ENCODE measurements at places on chromosomes 16 and 17.
A peak's percentile ranks its signal among the peaks of the same experiment; 100 is the strongest.

DNA sequence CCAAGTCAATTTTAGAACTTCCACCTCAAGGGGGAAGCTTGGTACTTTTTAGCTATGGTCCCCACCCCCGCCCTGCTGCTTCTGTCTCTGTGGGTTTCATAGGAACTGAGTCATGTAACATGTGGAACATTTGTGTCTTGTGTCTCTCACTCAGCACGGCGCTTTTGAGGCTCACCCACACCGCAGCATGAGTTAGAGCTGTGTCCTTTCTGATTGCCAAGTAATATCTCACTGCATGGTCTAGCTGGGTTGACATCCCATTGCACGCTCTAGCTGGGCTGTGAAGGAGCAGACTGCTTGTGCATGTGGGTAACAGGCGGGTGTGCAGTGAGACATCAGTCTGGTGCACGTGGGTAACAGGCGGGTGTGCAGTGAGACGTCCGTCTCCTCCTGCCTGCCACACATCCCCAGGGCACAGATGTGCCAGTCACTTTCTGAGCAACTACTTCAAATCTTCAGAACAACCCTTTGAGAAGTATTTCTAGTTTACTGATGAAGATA lies 26.4 kb upstream of the SLC7A5 start:
- peak; percentile 62 for DNase-seq

DNA sequence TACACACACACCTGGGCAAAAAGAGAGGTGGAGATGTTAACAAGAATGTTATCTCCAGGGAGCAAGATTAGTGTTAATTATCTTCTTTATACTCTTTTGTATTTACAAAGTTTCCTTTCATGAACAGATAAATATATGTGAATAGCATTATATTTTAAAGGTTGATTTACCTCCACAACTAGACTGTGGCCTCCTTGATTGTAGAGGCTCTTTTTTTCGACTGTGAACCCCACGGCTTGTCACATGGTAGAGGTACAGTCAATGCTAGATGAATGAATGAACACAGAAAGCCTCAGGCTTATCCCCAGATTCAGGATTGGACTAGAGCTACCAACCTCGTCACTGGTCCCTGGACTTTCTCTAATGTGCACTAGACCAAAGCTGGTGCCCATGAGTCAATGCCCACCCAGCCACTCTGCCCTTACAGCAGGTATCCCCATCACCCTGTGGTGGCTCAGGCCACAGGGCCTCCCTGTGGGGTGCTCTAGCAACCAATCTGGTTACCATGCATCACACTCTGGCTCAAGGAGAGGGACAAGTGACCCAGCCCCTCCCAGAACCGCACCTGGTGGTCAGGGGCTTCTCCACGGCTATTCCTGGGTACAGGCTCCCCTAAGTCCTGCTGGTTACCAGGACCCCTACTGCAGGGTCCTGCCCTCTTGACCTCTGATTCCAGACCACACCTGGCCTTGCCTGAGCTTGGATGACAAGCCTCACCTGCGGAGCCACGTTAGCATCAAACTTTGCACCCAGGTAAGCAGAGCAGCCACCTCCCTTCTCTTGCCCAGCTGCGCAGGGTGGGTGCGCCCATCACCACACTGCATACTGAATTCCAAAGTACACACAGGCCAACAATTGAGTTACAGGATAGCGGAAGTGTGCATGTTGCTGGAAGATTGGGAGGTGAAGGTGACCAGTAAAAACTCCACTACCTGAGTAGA lies 101.0 kb downstream of the CDYL2 start:
- DNase-seq = no peak

GRCh38 chr16:88924834-88925539 lies 52.0 kb downstream of the CBFA2T3 start:
- no peak for DNase-seq

GRCh38 chr16:17228048-17228707 lies 242.6 kb downstream of the XYLT1 start:
- DNase-seq = no peak

DNA sequence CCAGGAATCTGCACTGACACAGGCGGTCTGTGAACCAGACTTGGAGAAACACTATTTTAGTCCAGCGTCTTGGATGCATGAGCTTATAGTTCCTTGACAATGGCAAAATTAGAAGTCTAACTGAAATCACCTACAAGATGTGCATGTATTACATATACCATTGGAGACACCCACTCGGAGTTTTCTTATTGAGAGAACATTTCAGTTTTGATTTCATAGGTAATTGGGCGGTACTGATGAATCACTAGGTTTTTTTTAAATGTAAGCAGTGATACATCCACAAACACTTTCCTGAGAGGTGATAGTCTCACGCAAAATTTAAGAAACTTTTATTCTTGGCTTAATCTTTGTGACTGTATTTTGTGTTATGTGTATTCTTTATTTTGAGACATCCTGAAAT lies 69.8 kb downstream of the PRKCA start:
- DNase-seq = no peak

DNA sequence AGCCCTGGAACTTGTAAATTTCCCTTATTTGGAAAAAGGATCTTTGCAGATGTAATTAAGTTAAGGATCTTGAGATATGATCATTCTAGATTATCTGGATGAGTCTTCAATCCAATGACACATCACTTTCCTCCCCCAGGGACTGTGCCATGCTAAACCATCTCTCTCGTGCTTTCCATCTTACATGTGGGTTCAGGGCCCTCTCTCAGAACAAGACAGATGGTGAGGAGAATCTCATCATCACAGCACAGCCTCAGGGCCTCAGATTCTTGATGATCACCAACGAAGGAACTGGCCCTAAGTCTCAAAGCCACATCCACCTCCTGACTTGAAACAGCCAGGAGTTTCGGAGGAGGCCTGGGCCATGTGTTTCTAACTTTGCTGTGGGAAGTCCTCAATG lies 78.7 kb downstream of the LITAF start:
- DNase-seq = no peak

GRCh38 chr16:87133112-87133850 lies 183.9 kb downstream of the C16orf95 start:
- DNase-seq = no peak

GRCh38 chr17:57746221-57746620 lies 1.1 kb upstream of the CCDC182 start:
- DNase-seq = no peak

GRCh38 chr16:60810250-60810649 lies 1226.0 kb downstream of the CDH8 start:
- no peak for DNase-seq

GRCh38 chr17:66947311-66947710 lies 17.2 kb upstream of the CACNG4 start:
- DNase-seq = no peak

GRCh38 chr16:84763629-84764028 lies 56.2 kb upstream of the CRISPLD2 start:
- no peak for DNase-seq

DNA sequence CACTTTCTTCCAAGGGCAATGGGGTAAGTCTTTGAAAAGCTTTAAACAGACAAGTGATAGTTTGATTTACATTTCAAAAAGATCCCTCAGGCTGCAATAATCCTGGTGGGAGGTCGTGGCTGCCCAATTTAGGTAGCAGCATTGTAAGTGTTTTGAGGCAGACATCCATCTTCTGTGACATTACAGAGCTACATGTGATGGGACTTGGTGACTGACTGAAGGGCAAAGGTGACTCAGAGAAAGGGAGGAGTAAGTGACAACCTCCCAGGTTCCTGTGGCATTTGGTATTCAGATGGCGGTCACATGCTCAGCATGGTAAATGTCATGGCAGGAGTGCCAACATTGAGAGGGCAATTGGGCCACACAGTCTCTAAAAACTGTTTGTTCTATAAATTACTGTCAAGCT lies 26.5 kb downstream of the STAT3 start:
- DNase-seq = peak; percentile 18

GRCh38 chr16:66930189-66930588 lies 4.0 kb downstream of the CIAO2B start:
- no peak for DNase-seq

DNA sequence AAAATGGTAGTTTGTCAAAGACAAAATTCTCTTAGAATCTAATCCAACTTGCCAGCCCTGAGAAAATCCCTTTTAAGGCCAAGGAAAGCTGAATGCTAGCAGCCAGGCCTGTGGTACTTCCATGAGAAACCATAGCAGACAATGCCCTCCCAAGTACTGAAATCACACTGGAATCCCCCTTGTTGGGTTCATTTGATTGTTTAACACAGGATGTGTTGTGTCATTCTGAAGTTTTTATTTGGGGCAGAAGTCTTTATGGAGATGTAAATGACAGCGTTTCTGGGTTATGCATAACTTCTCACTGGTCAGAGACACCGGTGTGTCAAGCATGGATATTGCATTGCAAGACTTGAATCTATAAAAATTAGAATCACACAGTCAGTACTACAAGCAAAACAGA lies 6.0 kb upstream of the ARL2BP start:
- DNase-seq = no peak

- DNase-seq = no peak
Measured at GRCh38 chr17:42270596-42270995, 5.6 kb downstream of the STAT5B start.

GRCh38 chr17:32747856-32748255 lies 129.1 kb downstream of the MYO1D start:
- DNase-seq = no peak

GRCh38 chr17:8163978-8164814 lies 1.4 kb upstream of the VAMP2 start:
- DNase-seq = peak; percentile 52

DNA sequence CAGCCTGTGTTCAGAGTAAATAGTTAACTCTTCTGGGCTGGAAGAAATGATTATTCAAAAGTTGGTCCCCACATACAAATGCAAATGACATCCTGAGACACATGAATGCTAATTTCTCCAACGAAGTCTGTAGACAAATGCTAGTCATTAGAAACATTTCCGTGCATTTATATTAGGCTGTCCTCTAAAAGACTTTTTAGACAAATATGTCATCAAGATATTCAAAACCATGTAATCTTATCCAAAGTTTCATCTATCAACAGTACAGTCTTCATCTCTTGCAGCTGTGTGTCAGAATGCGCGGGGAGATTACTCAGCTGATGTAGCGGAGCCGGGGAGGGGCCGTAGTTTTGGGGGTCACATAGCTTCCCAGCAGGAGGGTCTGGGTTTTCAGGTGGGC lies 33.8 kb upstream of the MAF start:
- no peak for DNase-seq

- DNase-seq = no peak
Measured at GRCh38 chr16:22031483-22032083, 23.7 kb downstream of the MOSMO start.

GRCh38 chr16:85344502-85345128 lies 232.3 kb upstream of the CIBAR2 start:
- no peak for DNase-seq

- DNase-seq = no peak
Measured at GRCh38 chr16:31467858-31468257, 4.1 kb upstream of the TGFB1I1 start.

DNA sequence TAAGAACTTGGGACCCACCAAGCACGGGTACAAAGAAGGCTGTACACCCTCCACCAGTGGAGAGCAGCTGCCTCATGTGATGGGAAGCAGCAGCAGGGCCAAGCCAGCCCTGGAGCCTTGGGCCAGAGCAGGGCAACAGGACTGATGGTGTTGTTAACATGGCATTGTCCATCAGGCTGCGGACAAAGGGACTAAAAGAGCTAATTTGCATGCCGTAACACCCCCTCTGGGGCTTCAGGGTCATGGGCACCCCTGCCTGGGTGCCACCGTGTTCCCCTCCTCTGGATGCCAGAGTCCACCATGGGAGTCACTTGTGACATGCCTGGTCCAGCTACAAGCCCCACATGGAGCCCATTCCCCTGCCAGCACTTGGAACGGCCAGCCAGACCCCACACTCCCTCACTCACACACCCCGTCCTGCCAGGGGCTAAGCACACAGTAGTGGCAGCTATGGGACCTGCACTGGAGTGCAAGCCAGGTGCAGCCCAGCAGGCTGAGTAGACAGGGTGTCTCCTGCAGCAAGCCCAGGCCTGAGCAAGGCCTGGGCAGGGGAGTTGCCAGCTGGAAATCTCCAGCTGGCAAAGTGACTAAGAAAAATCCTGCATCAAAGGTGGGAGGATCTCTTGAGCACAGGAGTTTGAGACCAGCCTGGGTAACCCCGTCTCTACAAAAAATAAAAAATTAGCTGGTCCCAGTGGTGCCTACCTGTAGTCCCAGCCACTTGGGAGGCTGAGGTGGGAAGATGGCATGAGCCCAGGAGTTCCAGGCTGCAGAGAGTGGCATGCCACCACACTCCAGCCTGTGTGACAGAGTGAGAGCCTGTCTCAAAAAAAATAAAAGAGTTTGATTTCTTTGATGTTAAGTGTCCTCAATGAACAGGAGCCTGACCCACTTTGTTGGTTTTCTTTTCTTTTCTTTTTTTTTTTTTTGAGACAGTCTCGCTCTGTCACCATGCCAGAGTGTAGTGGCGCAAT lies 33.7 kb downstream of the NOL11 start:
- no peak for DNase-seq

- DNase-seq = peak; percentile 44
Measured at GRCh38 chr17:78258323-78259191, 27.1 kb downstream of the TMEM235 start.

DNA sequence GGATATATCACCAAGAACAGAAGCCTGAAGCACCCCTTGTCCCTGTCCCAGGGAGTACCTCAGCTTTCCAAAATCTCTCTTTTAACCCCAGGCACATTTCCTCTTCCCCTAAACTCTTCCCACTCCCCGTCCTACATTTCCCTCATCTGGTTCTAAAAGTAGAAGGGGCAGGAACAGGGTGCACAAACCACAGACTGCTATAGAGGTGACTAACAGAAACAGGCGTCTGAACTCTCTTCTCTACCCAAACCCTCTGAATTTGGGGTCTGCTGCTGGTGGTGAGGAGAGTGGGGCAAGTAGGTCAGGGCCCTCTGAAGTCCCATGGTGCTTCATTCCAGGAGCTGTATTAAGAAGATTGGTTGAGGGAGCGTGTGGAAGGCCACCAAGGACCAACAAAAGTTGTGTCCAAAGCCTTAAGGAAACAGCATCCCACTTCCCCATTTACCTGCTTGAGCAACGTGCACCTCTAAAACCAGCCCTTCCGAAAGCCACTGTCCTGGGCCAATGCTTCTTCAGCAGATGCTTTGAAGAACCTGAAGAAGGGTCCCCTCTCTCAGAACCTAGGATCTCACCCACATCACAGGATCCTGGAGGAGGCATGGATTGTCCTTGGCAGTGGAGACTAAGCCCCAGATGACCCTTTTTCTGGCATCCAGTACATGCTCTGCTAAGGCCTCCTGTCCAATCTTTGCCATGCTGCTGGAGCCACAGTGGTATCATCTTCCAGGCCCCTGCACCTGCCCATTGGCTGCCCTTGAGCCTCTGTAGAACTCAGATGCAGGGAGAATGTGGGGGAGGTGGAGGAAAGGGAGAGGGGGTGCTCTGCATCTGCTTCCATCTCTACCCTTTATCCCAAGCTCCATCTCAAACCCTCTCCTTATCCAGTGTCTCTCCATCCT lies 5.7 kb upstream of the NR1D1 start:
- DNase-seq = no peak

Measured in stimulated activated CD8-positive, alpha-beta memory T cell treated with anti-CD3 and anti-CD28 coated beads, Interleukin-2, amount 100 ng/mL, for 1 hour (primary cell).